ENCODE measurements at places on chromosomes 6 and 20.

DNA sequence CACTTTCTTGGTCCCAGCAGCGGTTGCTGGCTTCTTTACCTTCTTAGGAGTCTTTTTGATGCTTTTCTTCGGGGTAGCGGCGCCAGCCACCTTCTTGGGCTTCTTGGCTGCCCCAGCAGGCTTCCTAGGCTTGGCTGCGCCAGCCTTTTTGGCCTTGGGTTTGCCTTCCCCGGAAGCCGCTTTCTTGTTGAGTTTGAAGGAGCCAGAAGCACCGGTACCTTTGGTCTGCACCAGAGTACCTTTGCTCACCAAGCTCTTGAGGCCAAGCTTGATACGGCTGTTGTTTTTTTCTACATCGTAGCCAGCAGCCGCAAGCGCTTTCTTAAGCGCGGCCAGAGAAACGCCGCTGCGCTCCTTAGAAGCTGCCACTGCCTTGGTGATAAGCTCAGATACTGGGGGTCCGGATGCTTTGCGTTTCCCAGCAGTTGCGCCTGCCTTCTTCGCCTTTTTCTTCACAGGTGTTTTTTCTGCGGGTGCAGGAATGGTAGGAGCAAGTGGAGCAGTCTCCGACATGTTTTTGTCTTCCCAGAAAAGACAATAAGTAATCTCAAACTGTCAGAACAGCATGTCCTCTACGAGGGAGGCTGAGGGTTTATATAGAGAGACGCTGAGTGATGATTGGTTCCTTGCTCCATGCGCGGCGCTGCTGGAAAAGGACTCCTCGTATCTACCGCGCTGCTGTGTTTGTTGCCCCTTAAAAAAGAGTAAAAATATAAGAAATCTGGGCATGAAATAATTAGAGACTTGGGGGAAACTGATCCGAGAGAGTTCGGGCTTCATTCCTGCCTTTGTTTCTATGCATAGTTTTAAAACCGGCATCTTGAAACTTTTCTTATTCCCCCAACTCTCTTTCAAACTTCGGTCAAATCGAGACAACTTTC lies 130.3 kb upstream of the BTN3A2 start:
- peak; percentile 48 for DNase-seq

DNA sequence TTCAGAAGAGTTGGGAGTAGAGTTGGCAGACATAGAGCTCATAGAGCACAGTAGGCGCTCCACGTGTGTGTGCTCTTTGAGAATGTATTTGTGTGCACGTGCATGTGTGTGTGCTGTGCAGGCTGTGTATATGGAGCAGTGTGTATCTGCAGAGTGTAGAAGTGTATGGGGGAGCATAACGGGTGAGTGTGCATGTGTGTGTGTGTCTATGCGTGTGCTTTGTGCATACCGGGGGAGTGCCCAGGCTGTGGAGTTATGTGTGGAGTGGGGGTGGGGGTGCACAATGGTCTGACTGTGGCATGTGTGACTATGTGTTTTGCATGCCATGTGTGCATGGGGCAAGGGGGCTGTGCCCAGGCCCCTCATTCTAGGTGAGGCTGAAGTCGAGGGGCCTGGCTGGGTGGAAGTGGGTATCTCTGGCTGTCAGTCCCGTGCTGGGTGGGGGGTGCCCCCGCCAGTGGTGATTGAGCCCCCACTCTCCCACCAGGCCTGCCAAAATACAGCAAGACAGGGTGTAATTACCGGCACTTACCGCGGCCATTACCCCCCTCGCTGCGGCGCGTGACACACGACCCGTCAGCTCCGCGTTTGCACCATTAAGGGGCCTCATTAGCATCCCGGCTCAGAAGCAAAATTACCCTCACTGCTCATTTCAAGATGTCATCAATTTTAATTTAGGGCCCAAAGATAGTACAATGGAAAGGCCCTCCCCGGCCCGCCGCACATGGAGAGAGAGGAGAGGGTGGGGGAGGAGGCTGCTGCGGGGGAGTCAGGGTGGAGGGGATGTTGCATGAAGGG lies 39.1 kb downstream of the MDFI start:
- no peak for DNase-seq

GRCh38 chr6:36142971-36143838 lies 12.9 kb downstream of the MAPK13 start:
- no peak for DNase-seq

DNA sequence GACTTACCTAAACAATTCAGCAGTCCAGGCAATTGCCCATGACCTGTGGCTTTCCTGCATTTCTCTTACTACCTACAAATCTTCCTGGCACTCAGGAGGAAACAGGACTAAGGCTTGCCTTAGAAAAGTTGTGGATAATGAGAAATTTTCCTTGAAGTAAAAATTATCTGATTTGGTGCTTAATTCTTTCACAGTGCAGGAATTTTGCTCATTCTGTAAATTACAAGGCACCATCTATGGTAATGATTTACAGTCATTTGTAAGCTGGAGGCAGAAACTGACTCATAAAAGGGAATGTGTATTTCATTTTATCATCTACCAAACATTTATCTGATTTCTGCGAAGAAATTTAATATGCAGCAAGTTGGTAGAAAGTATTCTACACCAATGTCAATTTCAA lies 211.5 kb upstream of the FKBP1C start:
- no peak for DNase-seq

DNA sequence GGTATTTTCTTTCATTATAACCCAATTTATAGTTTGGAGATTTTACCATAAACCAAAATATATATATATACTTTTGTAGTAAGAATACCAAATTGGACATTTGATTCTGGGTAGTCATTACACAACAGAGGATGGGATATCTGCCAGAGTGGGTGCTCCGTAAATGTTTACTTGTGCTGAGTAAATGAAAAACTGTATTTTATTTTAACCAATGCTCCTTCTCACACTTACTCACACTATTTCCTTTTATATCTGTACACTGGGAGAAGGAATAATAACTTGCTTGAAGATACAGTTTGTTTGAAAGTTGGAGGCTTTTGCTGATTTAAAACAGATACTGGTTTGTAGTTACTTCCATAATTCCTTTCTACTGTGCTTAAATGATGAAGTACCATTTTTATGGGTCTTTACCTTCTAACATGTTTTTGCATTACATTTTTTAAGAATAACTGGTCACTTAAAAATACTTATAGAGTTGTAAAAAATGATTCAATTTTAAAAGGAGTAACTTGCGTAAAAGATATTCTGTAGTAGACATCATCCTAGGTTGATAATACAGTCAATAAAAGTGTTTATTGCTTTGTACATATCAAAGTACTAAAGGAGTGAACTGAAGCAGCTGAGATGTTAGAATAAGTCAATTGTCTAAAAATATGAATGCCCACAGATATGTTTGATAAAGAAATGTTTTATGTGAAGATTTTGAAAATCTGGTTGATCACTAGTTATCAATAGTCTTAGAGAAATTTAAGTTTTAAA lies 411.7 kb downstream of the UTRN start:
- no peak for DNase-seq

DNA sequence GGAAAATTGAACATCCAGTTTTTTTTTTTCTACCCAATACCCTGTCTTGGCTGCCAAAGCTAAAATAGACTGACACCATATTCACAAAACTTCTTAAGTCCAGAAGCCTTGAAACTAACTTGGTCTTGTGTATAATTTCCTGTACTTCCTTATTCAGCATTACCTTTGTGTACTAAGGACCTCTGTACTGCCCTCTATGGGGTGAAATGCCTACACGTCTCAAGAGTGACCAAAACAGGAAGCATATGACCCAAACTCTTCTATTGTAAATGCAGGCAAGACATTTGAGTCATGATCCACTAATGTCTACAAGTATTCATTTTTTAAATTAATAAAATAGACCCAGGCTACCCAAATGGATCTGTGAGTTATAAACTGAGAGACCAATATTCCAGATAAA lies 50.4 kb downstream of the HMGCLL1 start:
- DNase-seq: no peak

GRCh38 chr6:95679981-95680380 lies 102.6 kb downstream of the MANEA start:
- DNase-seq: no peak

DNA sequence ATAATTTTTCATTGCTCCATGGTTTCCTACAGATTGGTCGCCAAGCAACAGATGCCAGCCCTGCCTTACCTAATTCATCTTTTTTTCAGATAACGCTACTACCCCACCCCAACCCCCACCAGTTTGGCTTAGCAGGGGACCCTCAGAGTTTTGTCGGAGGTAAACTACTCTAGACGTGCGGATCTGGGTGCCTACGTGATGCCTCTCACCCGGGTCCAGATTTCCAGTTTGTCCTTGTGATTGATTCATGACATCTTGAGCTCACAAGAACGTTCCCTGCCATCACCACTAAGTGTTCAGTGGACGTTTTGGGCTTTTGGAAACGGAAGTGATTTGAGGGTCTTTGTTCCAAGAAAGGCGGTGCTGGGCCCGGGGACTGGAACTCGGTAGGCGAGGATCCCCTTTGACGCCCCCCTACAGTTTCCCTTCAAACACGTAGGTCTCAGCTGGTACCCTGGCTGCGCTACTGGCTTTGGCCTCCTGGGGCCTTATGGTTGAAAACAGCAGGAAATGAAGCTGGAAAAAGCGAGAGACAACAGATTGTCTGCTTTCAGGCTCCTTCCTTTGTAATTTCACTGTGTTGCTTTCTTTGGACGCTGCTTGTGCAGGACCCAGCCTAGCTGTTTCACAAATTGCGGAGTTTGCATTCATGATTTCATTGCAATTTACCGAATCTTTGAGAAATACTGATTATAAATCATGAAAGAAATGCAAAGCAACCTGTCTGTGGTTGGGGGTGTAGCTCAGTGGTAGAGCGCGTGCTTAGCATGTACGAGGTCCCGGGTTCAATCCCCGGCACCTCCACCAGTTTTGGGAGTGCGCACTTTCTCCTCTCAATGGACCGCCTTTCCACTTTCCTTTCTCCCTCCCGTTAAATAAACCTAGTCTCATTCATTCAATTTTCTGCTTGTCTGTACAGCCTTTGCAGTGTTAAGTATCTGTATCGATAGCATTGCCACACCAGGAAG lies 81.0 kb downstream of the GPX5 start:
- no peak for DNase-seq

- peak; percentile 64 for DNase-seq
Observed at GRCh38 chr20:50930976-50931305, 296 bp downstream of the ADNP start.

DNA sequence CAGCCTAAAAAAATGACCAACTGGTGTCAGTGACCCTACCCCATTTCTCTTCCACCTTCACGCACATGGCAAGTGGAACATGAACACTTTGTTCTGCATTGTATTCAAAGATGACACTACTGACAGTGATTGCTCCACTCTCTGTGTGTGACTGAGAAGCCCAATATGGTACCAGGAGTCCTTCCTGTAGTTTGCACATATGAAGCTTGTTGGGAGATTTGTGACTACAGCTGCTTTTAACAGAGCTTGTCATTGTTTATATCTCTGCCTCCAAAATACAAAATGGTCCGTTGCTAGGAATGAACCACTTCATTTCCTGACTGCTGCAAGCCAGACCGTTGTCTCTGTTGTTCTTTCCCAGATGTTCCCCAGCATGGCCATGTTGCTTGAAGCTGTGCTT lies 140.3 kb upstream of the TCF21 start:
- no peak for DNase-seq

GRCh38 chr6:11043961-11044711 lies at the start of gene ELOVL2:
Gene ELOVL2 (minus strand): TSS chr6:11044305. CDS start chr6:11044230, 75 bp downstream.
- no peak for DNase-seq

DNA sequence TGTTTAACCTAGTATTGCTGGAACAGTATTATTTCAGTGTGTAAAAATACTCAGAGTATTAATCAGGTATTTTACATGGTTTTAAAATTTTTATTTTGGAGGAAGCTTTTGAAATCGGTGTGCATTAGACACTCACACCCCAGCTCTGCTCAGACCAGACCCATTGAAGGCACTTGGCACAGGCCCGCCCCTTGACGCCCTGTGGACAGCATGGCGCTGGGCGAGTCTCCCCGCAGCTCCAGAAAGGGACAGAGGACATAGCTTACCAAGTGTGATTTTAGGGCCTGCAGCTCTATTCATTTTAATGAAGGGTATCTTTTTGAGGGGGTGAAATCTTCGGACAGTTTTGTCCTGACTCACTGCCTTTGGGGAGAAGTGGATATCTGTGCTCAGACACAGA lies 164.5 kb downstream of the CDH4 start:
- no peak for DNase-seq

DNA sequence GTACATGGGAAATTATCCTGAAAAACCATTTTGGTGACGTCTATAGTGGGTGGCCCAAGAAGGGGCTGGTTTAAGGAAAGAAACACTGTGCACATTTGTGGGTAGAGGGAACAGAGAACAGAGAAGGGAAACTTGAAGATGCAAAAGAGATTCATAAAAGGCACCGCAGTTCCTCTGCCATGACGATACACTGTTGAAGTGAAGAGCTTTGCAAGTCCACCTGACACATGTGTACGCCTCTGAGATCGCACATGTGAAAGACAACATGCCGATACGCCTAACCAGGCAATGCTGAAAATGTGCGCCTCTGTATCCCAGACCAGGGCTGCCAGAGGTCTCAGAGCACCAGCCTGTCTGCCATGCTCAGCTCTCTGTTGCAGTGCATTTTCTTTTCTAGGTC lies 180.9 kb downstream of the KIF16B start:
- no peak for DNase-seq

DNA sequence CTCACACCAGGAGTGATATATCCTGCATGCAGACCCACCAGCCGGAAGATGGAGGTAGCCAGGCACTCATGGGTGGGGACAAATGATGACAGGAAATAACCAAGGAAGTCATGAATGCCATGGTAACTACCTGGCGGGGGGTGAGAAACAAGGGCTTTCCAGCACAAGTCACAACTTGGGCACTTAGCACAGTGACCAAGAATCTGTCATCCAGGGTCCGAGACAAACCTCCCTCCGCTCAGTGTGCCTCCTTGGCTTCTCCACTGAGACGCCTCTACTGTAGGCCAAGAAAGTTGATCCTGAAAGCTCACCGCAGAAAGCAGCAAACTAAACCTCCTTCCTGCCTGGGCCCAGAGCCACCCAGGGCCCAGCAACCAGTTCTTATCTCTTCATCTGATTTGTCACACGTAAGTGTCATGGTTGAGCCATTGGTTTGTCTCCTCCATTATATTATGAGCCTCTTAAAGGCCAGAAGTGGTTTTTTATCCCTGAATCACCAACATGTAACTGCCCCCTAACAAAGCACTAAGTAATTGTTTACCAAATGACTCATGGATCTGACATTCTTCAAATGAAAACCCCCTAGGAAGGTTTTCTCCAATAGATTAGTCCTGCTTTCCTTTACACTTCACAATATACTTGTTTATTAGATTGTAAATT lies 84.3 kb upstream of the TAB2 start:
- DNase-seq: no peak

Measured in activated T-helper 1 cell treated with anti-CD3 and anti-CD28 coated beads, Interleukin-2, amount 50 U/mL, for 16 hours (primary cell).